ENCODE measurements at places on chromosomes 3 and 15.

DNA sequence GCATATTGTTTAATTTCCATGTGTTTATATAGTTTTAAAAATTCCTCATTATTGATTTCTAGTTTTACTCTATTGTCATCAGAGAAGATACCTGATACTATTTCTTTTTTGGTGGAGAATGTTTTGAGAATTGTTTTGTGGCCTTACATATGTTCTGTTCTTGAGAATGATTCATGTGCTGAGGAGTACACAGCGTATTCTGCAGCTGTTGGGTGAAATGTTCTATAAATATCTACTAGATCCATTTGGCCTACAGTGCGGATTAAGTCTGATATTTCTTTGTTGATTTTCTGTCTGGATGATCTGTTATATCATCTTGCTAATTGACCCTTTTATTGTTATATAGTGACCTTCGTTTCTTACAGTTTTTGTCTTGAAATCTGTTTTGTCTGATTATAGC is 109.7 kb downstream of the UBE2E2 start:
- no peak for DNase-seq

DNA sequence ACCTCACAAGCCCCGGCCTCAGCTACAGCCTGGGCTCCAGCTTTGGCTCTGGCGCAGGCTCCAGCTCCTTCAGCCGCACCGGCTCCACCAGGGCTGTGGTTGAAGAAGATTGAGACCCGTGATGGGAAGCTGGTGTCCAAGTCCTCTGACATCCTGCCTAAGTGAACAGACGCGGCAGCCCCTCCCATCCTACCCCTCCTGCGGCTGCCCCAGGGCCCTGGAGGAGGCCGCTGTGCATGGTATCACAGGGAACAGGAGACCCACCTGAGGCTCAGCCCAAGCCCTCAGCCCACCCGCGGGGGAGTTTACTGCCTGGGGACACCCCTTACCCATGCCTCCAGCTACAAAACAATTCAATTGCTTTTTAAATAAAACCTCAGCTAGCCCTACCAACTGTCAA is 6.0 kb upstream of the LARP6 start:
- DNase-seq = no peak

DNA sequence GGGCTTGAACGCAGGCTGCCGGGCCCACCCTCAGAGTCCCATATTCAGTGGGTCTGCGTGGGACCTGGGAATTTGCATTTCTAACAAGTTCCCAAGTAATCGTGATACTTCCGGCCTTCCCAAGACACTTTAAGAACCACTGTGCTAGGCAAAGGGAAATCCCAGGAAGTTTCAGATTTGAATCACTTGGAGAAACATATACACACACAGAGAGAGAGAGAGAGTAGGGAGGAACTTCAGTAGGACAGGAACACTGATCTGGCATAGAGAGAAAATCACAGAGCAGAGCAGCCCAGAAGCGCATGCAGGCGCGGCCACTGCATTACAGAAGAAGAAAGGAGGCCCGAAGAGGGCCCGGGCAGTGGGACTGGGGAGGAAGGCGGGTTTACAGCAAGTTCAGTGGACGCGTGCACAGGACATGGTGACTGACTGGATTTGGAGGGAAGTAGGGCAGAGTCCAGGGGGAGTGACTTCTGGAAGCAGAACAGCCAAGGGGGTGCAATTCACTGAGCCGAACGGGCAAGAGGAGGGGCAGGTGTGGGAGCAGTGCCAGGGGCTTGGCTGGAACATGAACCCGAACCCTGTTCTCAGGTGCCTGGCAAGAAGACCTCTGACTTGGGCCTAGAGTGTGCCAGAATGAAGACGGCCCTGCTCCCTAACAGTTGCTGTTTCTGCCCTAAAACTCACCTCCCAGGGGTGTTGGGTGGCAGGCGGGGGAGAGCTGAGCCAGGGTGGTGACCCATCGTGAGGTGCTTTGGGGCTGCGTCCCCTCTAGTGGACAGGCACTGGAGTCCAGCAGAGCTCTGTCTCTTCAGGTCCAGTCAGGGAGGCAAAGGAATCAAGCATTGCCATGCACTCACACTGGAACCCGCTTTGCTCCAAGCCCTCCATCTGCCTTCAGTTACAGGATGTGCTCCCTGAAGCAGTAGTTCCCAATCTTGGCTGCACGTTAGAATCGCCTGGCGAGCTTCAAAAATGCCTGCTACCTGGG is 101.3 kb upstream of the HES1 start:
- no peak for DNase-seq

DNA sequence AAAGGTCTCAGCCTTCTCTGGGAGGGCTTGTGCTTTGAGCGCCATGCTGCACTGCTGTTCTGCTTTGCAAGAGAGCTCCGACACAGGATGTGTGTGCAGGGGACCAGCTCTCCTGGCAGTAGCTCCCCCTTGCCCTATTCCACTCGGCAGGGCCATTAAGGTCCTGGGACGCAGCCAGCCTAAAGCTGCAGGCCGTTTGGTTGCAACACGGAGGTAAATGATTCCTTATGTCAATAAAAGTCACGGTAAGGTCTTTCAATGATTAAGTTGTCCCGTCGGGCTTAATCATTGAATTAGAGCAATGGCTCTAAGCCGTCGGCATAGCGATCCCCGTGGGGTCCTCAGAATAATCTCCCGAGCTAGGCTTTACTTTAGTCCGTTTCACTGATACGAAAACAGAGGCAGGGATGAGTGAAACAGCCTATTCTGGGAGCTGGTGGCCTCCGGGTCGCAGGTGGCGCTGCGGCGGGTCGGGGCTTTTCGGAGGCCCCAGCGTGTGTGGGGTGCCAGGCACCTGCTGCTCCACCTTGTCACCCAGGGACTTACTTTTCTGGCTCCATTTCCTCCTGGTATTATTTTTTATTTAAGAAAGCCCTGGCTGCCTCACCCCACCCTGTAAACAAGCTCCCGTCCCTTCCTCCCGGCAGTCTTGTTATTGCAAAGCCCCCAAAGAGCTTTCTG is 525.2 kb downstream of the OCA2 start:
- DNase-seq = no peak

DNA sequence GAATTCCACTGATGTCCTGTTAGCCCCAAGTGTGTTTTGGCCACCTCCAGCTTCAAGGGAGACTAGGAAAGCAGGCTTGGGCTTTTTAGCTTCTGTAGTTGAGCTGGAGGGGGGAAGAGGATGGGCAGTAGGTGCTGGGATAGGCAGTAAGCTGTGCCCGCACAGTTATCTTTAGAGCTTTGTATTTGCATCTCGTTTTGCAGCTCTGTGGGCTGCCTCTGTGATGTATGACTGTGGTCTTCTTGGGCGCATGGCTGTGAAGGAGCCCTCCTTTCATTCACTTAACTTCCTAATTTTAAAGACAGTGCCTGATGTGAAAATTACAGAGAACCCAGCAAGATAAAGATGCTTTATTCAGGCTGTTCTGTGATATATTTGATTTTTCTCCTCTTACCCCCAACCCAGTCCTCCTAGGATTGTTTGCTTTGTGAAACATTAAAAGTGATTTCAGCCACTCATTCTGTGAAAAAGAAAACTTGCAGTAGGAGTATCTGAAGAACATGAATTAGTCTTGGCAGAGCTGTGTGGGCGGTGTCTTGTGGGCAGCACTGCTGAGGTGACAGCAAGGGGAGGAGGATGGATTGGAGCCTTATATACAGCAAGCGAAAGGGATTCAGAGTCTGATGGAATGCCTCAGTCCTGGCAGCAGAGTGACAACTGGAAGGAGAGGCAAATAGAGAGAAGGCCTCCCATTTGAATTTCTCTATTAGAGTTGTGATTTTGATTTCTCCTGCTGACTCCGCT is 74.3 kb downstream of the LARS2 start:
- no peak for DNase-seq

DNA sequence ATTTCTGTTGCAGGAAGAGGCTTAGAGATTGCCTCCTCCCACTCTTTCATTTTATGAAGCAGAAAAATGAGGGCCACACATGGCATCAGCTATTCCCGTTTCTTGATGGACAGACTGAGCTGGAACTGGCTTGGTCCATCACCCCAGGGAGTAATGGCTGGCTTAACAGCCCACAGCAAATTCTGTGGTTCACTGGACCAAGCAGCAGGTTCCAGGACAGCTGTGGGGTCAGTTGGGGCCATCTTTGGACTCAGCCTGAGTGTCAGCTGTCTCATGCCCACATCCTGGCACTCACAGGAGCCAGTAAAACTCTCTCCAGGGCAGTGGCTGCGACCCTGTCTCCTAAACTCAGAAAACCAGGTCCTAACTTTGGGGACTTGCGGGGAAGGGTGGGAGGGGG is 36.5 kb downstream of the ZDHHC19 start:
- no peak for DNase-seq

- no peak for DNase-seq
Observed at GRCh38 chr15:64703632-64703959, 71.8 kb downstream of the RBPMS2 start.

GRCh38 chr3:111989061-111989678 is 9.6 kb upstream of the TAGLN3 start:
- peak; percentile 34 for DNase-seq

Data from NCI-H2081 treated with DMSO at 0.1 percent for 48 hours (cell line).